Osteoblast (primary cell): ENCODE measurements at places on chromosomes 12 and 14. TPM values are rescaled to one million over a fixed set of nuclear protein-coding genes. Genes with fewer than 3 reads are reported as not detected.
A peak's percentile ranks its signal among the peaks of the same experiment; 100 is the strongest.

DNA sequence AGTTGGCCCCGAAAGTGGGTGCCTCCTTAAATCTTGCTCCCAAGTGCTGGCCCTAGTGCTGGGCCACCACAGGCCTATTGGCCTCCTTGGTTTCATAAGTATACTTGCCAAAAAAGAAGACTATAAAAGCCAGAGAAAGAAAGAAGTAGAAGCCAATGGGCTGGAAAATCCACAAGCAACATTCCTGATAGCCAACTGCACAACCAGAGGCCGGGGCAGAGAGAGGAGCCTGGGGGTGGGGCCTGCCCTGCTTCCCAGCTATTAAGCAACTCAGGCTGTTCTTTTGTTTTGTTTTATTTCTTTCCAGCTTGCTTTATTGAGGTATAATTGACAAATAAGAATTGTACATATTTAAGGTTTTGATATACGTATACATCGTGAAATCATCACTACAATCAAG is 177.2 kb upstream of the NTF3 start:
- H3K36me3 ChIP-seq = no peaks in the 10 kb centered on the region
- H3K27me3 ChIP-seq = no peaks in the 10 kb centered on the region
- H3K4me3 ChIP-seq = no peak overlapping the region
- H3K27ac ChIP-seq = no peak overlapping the region

DNA sequence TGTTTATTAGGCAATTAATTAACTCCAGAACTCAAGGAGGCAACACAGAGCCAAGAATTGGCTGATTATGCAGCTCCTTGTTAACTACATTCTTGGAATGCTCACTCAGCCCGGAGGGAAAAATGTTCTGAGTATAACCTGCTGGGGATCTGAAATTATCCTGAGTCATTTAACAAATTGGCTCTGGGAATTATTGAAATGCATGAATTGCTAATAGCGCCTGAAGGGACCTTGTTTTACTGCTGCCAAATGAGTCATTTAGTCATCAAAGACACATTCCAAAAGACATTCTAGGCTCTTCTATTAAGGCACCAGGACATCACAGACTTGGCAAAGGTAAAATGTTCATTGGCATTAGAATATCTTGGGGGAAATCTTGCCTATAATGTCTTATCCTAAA is 13.0 kb downstream of the TMEM52B start:
- H3K4me1 ChIP-seq = peaks cover 16% of the 10 kb centered on the region
- no peaks in the 10 kb centered on the region for H3K36me3 ChIP-seq
- H3K27me3 ChIP-seq = no peaks in the 10 kb centered on the region
- H3K4me3 ChIP-seq = no peak overlapping the region
- no peak overlapping the region for H3K27ac ChIP-seq
- peak; percentile 73 for DNase-seq

GRCh38 chr14:58428118-58428683 is 682 bp downstream of the KIAA0586 start:
- peak; percentile 53 for DNase-seq
- peak overlapping the region; percentile 96 for H3K27ac ChIP-seq

- H3K27me3 ChIP-seq = peaks cover 92% of the 10 kb centered on the region
- no peaks in the 10 kb centered on the region for H3K4me1 ChIP-seq
- H3K27ac ChIP-seq = no peak overlapping the region
- no peaks in the 10 kb centered on the region for H3K36me3 ChIP-seq
- H3K4me3 ChIP-seq = no peak overlapping the region
Observed at GRCh38 chr14:36514278-36515104, 5.5 kb downstream of the NKX2-1 start.

- H3K4me1 ChIP-seq = peaks cover 6% of the 10 kb centered on the region
- no peaks in the 10 kb centered on the region for H3K27me3 ChIP-seq
- H3K27ac ChIP-seq = no peak overlapping the region
- peak; percentile 44 for DNase-seq
Observed at GRCh38 chr14:93025055-93025454, 90.7 kb downstream of the ITPK1 start.

DNA sequence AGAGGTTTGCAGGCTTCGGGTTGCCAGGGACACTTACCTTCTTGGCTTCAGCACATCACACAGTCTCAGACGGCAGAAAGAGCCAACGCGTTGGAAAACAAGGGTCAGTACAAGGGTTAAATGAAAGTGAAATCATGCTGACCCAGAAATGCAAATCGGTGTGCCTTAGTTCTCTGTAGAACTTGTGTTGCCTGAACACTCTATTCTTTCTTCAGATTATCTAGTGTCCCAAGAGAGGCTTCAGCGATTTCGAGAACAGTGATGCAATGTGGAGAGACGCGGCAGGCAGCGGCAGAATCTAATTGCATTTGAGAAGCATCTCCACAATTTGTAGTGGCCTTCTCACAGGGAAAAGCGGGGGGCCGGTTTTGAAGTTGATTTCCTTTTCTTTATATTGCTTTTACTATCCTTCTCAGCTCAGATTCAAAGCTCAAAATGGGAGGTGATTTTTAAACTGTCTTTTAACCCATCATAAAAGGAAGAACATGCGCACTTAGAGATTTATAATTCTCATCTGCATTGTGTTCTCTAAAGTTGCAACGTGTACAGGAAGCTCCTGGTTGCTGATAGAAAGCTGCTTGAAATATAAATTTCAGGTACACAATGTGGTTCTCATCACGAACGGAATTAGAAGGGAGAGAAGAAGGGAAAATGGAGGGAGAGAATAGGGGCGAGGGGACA is 67.8 kb upstream of the EGLN3 start:
- no peaks in the 10 kb centered on the region for H3K4me1 ChIP-seq
- H3K36me3 ChIP-seq = no peaks in the 10 kb centered on the region
- H3K27me3 ChIP-seq = peaks cover 2% of the 10 kb centered on the region
- H3K27ac ChIP-seq = no peak overlapping the region

- no peak overlapping the region for H3K4me3 ChIP-seq
- H3K4me1 ChIP-seq = peaks cover 10% of the 10 kb centered on the region
- peak overlapping the region; percentile 22 for H3K27ac ChIP-seq
- peaks cover 20% of the 10 kb centered on the region for H3K36me3 ChIP-seq
- no peaks in the 10 kb centered on the region for H3K27me3 ChIP-seq
Observed at GRCh38 chr14:22915886-22916521, 2.9 kb downstream of the RBM23 start.

DNA sequence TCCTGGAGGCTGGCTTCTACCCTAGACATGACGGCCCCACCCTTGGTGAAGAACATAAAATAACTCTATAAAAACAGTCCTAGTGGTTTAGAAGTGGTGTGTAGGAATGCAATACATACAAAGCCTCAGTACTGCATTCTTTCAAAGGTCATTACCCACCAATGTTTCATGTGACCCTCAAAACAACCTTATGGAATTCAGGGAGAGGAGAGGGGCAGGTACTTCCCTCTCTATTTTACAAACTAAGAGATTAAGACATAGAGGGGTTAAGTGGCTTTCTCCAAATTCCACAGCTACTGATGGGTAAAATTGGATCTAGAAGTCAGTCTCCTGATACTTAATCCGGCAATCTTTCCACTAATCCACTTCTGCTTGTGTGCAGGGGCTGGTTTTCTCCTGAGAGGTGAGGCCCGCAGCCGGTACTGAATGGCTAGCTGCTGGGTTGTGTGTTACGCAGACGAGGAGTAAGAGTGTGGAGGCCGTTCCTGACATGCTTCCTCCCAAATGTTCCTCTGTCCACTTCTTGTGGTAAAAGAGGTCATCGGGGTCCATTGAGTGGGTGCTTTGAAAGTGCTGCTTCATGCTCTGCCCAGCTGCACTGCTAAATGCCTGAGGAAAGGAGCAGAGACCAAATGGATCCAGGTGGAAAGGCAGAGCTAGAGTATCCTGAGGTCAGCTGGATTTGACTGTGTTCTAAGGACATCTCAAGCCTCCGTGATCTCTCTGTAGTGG is 16.2 kb downstream of the SLC7A8 start:
- no peak overlapping the region for H3K27ac ChIP-seq
- no peaks in the 10 kb centered on the region for H3K36me3 ChIP-seq
- H3K4me1 ChIP-seq = peaks cover 27% of the 10 kb centered on the region
- H3K4me3 ChIP-seq = no peak overlapping the region
- no peaks in the 10 kb centered on the region for H3K27me3 ChIP-seq
- DNase-seq = no peak

- H3K27me3 ChIP-seq = no peaks in the 10 kb centered on the region
- H3K4me3 ChIP-seq = no peak overlapping the region
- peaks cover 4% of the 10 kb centered on the region for H3K4me1 ChIP-seq
- DNase-seq = no peak
- H3K36me3 ChIP-seq = no peaks in the 10 kb centered on the region
Observed at GRCh38 chr14:96151242-96151641, 53.4 kb upstream of the BDKRB2 start.

- no peaks in the 10 kb centered on the region for H3K36me3 ChIP-seq
- no peaks in the 10 kb centered on the region for H3K27me3 ChIP-seq
- H3K27ac ChIP-seq = no peak overlapping the region
- H3K4me1 ChIP-seq = no peaks in the 10 kb centered on the region
Observed at GRCh38 chr12:129556082-129556481, 347.7 kb downstream of the TMEM132D start.

DNA sequence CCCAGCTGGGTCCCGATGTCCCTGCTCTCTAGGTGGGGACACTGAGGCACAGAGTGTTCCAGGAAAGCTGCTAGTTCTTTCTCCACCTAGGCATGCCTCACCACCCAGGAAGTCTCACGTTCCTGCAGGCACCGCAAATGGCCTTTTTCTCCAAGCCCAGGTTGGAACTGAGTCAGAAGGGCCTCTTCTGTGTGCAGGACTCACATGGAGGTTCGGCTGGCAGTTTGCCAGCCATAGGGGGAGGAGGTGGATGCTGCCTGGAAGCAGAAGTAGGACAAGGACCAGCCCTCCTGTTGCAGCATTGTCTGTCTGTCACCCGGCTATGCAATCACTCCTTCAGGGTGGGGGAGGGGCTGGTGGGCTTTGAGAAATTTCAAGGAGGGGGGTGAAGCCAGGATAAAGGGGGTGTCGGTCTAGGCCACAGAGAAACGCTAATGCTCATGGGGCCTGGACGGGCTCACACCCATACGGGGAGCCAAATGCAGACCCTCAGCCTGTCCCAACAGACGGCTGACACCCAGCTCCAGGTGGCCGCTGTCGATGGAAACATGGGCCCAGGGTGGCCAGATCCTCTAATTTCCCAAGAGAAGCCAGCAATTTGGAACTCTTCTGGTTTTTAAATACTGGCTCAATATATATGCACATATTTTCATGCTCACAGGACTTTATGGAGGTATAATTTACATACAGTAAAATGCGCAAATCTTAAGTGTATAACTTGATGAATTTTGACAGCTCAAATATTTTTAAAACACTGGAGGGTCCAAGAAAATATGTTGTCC is 120.5 kb downstream of the PHETA1 start:
- H3K4me1 ChIP-seq = no peaks in the 10 kb centered on the region
- H3K36me3 ChIP-seq = no peaks in the 10 kb centered on the region
- no peak overlapping the region for H3K4me3 ChIP-seq
- no peak for DNase-seq
- H3K27me3 ChIP-seq = peaks cover 4% of the 10 kb centered on the region

DNA sequence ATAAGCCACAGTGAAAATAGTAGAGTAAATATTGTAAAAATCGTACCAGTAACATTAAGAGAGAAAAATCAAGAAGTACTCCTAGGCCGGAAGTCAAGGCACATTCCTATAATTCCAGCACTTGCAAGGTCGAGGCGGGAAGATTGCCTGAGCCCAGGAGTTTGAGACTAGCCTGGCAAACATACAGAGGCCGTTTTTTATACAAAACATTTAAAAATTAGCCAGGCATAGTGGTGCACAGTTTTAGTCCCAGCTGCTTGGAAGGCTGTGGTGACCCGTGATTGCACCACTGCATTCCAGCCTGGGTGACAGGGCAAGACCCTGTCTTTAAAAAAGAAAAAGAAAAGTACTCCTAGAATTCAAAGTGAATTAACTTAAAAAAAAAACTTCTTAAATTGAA is 341.8 kb downstream of the C12orf50 start:
- H3K4me1 ChIP-seq = peaks cover 11% of the 10 kb centered on the region
- no peak for DNase-seq
- H3K27ac ChIP-seq = peak overlapping the region; percentile 23

GRCh38 chr12:94039914-94040313 is 108.5 kb upstream of the PLXNC1 start:
- no peaks in the 10 kb centered on the region for H3K36me3 ChIP-seq
- H3K27ac ChIP-seq = no peak overlapping the region
- H3K4me3 ChIP-seq = no peak overlapping the region
- no peaks in the 10 kb centered on the region for H3K27me3 ChIP-seq

DNA sequence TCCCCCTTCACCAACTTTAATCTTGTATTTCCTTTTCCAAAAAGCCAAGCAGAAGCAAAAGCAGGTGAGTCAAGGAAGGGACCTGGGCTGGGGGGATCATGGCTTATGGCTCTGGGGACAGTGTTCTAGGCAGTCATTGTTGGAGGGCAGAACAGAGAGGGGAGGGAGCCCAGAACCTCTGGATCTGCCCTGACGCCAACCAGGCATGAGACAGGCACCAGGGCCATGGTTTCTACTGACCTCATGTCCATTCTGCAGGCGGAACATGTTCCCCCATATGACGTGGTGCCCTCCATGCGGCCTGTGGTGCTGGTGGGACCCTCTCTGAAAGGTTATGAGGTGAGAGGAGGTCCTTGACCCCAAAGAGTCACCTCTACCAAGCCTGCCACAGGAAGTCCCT is 6.6 kb downstream of the CACNB3 start:
- no peak overlapping the region for H3K4me3 ChIP-seq
- no peak overlapping the region for H3K27ac ChIP-seq
- H3K36me3 ChIP-seq = peaks cover 30% of the 10 kb centered on the region
- DNase-seq = peak; percentile 34
- no peaks in the 10 kb centered on the region for H3K27me3 ChIP-seq

DNA sequence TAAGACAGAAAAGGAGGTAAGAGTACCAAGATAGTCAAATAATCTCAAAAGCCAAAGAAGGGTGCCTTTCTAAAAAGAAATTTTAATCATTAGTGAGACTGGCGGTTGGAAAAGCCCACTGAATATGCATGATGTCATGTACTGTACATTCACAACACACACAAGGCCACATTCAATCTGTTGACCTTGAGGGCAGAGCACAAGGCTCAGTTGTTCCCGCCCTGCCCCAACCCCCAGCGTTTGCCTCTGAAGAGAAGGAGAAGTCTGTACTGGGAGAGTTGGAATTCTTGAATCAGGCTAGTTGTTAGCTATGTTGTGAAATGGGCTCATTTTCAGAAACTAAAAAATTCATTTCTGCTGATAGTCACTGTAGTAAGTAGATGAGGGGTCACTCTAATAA is 50.2 kb upstream of the NID2 start:
- H3K4me1 ChIP-seq = peaks cover 10% of the 10 kb centered on the region
- no peak overlapping the region for H3K4me3 ChIP-seq
- no peaks in the 10 kb centered on the region for H3K27me3 ChIP-seq
- DNase-seq = no peak
- H3K36me3 ChIP-seq = no peaks in the 10 kb centered on the region

The HPD gene
- total RNA-seq = under 0.01 TPM in 1 of 2 replicates, not detected in the other

The LRRC10 gene
- total RNA-seq = not detected in 2 replicates

The BEGAIN gene
- total RNA-seq = 1.1 TPM in 1 of 2 replicates, not detected in the other

The TEX52 gene
- total RNA-seq = not detected in 2 replicates

The PLD4 gene
- total RNA-seq = not detected in 2 replicates

The ATF1 gene
- 24.2 and 29.0 TPM in 2 replicates for total RNA-seq

The EIF2B2 gene
- 30.4 and 39.4 TPM in 2 replicates for total RNA-seq

The CDCA4 gene
- total RNA-seq = 13.3 and 13.8 TPM in 2 replicates

The HOXC11 gene
- total RNA-seq = 1.1 and 1.5 TPM in 2 replicates
